Activated T-cell treated with anti-CD3 and anti-CD28 coated beads for 1 hour (primary cell): ENCODE measurements at places on chromosomes 13 and 19.

- DNase-seq = peak; percentile 42
Measured at GRCh38 chr19:46766569-46767317, 20.5 kb upstream of the STRN4 start.

DNA sequence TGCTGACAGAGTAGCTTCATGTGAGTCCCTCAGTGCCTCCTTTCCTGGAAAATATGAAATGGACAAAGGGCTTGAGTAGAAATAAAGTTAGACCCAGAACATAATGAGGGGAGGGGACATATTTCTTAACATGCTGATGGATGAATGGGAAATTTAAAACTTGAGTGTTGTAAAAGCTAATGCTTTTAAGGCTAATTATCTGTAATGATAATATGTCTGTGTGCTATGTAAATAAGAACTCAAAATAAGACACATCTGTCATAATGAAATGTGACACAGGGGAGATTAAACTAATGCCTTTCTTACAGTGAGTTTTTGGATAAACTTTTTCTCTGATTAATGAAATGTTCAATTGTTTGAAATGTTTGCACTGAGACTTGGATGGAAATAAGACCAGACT lies 65.8 kb upstream of the RFXAP start:
- DNase-seq = no peak

GRCh38 chr13:41492432-41493260 lies 35.3 kb downstream of the RGCC start:
- DNase-seq = no peak

- DNase-seq = no peak
Measured at GRCh38 chr19:31980796-31981195, 364.6 kb upstream of the ZNF507 start.

- DNase-seq = no peak
Measured at GRCh38 chr13:112953591-112954487, 15.2 kb upstream of the MCF2L start.
